ENCODE measurements at places on chromosomes 11 and 22. TPM values are rescaled to one million over a fixed set of nuclear protein-coding genes. Genes with fewer than 3 reads are reported as not detected.

GRCh38 chr11:129280027-129280811 lies 88.1 kb upstream of the ARHGAP32 start:
- DNase-seq: no peak

GRCh38 chr11:106624377-106624776 lies 393.9 kb downstream of the GUCY1A2 start:
- no peak for DNase-seq

DNA sequence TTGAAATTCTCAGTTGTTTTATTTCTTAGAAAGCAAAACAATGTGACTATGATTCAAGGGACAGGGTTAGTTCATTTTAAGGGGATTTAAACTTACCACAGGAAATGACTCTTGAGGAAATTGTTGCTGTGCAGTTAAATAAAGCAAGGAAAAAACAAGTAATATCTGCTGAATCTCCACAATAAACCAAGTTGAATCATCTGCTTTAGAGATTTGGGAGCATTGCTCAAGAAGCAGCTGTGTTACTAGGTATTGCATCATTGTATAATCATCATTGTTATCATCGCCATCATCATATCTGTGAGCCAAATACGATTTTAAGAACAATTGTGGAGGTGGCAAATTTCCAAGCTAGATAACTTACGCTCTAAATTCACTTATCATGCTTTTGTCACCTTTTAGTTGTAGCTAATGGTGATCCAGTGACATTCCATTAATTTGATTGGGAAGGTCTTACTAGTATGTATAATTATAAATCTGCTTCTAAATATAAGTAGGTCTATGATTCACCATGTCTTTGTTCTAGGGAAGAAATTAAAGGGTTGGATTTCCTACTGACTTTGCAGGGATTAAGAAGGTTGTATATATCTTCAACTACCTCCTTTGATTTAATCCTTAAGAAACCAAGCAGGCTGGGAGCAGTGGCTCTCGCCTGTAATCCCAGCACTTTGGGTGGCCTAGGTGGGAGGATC lies 19.9 kb downstream of the MMP10 start:
- peak; percentile 97 for DNase-seq

DNA sequence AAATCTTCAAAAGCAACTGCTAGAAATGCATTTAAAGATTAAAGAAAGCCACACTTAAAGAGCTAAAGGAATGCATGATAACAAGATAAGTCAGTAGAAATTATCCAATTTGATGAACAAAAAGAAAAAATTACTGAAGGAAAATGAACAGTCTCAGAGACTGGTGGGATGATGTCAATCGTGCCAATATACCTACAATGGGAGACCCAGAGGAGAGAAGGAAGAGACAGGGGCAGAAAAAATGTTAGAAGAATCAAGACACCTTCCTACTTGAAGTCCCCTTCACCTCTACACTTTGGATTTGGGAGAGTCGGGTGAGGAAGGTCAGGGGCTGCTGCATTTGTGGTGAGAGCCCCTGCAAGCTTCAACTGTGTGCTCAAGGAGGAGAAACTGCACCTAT lies 216.3 kb downstream of the BUD13 start:
- DNase-seq: no peak

- peak; percentile 70 for DNase-seq
Measured at GRCh38 chr11:46279126-46280099, 2.0 kb downstream of the CREB3L1 start.

- DNase-seq: no peak
Measured at GRCh38 chr11:76665921-76666351, 4.6 kb downstream of the LRRC32 start.

Gene GVQW3
- 4.2 TPM for total RNA-seq

Gene DEUP1
- total RNA-seq: not detected

DNA sequence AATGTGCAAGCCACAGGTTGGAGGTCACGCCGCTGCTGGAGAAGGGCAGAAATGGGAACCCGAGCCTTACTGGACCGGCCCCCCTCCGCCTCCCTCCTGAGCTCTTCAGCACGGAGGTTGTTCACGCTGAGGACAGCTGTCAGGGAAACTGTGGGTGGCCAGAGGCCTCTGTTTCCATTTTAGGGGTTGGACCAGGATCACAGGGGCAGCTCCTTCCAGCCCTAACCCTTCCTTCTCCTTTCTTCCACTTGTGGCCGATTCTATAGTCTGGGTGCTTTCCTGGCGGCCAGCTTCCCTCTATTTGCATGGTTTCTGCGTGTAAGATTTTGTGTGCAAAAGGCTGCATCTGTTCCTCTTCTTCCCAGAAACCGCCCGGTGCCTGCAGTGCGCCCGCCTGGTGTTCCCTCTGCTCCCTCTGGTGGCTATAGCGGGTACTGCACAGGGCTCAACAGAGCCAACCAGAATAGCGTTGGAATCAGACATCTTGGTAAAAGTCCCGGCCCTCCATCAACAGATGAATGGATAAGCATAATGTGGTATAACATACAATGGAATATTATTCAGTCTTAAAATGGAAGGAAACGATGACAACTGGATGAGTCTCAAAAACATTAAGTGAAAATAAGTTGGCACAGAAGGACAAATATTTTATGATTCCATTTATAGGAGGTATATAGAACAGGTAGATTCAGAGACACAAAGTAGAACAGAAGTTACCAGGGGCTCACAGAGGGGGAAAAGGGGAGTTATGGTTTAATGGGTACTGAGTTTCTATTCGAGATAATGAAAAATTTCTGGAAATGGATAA lies 8.4 kb upstream of the SLC22A8 start:
- DNase-seq: peak; percentile 71

DNA sequence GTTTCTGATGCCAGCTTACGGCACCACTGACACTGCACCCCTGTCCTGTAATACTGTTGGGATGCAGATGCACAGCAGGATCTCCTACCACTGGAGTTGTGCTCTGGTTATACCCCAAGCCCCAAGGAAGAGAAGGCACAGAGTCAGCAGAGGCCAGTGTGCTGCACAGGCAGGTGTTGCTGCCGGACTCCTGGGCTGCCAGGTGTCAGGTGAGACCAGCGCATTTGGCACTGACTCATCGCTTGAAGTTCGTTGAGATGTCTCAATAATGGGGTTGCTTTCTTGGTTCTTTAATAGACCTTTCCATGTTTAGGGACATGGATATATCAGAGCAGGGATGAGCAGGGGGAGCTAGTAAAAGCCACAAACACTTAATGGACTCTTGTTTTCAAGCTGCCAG lies 75.7 kb upstream of the TTC12 start:
- no peak for DNase-seq

DNA sequence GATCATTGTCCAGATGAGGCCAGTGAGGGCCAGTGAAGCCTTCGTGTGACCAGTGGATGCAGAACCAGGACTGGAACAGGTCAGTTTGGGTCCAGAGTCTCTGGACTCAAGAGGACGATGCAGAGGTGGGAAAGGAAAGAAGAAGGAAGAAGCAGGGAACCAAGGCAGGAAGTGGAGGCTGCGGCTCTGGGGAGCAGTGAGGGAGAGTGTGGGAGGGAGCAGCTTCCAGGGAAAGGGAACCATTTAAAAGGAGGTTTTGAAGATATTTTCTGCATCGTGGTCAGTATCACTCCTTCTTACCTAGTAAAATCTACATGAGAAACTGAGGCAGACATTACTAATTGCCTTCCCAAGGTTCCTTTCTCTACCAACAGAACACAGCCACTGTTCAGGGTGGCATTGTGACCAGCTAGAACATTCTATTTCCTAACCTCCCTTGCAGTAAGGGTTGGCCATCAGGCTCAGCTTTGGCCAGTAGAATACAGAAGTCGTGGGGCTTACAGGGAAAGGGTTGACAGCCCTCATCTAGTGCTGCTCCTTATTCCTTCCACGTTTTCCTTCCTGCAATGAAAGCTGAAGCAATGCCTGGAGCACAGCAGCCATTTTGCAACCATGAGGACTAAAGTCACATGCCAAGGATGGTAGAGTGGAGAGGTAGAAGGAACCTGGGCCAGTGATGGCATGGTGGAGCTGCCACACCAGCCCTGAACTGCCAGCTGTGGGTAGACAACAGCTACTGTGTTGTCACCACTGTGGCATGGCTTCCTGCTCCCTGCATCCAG lies 29.1 kb upstream of the LINC01488 start:
- no peak for DNase-seq

DNA sequence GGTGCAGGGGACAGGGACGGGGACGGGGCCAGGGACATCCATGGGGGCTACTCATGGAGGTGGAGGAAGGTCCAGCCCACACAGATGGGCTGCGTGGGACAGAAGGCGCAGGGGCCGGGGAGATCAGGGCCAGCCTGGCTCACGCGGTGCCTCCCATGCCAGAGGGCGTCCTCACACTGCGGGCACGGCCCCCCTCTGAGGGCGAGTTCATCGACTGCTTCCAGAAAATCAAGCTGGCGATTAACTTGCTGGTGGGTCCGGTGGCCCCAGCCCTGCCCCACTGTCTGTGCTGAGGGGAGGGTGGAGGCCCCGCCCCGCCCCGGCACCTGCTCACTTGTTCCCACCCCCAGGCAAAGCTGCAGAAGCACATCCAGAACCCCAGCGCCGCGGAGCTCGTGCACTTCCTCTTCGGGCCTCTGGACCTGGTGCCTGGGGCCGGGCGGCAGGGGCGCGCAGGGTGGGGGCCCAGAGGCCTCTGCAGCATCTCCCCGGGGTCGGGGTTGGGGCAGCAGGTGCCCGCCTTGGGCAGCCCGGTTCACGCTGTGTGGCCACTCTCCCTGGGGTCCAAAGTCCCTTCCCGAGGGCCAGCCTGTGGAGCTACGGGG lies 15.8 kb downstream of the EPS8L2 start:
- no peak for DNase-seq

DNA sequence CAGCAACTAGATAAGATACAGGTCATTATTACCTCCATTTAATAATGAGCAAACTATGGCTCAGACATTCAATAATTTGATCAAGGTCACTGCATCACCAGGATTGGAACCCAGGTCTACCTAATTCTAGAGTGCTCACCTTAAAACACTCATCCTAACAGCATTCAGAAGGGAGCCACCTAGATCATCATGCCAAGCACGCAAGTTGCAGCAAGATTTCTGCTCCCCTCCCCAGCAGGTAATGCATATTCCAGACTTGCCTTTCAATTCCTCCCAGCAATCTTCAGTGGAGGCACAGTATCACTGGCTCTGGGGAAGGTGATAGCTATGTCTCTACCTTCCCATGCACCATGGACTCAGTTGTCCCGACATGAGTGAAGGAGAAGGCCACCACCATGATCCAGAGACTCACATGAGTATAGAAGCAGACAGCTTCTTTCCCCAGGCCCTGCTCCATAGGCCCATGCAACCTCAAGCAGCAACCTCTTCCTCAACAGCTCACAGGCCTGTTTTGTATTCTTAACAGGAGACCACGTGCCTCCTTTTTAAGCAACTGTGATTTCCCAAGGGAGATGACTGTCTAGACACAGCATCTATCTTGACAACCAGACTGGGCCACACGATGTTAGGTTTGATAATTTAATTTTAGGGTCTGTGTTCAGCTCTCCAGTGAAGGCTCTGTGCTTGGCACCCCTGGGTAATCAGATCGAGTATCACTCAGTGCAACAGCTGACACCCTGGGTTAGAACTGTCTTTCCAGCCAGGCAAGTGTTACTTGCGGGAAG lies 36.4 kb downstream of the RAB30 start:
- peak; percentile 74 for DNase-seq

DNA sequence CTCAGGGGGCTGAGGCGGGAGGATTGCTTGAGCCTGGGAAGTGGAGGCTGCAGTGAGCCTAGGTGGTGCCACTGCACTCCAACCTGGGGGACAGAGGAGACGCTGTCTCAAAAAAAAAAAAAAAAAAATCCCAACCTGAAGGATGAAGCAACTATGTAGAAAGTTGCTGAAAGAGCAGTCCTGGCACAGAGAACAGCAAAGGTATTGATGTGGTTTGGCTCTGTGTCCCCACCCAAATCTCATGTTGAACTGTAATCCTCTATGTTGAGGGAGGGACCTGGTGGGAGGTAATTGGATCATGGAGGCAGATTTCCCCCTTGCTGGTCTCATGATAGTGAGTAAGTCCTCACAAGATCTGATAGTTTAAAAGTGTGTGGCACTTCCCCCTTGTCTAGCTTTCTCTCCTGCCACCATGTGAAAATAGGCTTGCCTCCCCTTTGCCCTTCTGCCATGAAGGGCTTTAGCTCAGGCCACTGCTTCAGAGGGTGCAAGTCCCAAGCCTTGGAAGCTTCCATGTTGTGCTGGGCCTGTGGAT lies 10.7 kb upstream of the SERPING1 start:
- DNase-seq: no peak

Gene MRGPRX1
- total RNA-seq: not detected
